ENCODE measurements at places on chromosomes 16 and 17.

GRCh38 chr16:74261068-74261467 is 35.5 kb upstream of the PSMD7 start:
- DNase-seq = no peak

DNA sequence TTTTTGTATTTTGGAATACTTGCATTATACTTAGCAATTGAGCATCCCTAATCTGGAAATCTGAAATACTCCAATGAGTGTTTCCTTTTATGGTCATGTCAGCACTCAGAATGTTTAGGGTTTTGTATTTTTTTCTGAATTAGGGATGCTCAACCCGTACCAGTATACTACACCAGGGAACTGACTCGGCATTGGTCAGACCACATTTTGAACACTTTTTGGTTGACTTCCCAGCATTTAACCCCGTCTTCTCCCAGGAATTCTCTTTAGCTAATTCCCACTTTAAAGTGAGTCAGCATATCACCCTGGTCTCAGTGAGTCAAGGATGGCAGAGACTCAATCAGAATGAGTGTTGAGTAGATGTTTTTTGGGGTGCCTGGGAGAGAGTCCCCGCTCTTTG is 177.9 kb downstream of the SPECC1 start:
- DNase-seq = no peak

GRCh38 chr16:69820926-69821541 is 58.9 kb downstream of the WWP2 start:
- no peak for DNase-seq

DNA sequence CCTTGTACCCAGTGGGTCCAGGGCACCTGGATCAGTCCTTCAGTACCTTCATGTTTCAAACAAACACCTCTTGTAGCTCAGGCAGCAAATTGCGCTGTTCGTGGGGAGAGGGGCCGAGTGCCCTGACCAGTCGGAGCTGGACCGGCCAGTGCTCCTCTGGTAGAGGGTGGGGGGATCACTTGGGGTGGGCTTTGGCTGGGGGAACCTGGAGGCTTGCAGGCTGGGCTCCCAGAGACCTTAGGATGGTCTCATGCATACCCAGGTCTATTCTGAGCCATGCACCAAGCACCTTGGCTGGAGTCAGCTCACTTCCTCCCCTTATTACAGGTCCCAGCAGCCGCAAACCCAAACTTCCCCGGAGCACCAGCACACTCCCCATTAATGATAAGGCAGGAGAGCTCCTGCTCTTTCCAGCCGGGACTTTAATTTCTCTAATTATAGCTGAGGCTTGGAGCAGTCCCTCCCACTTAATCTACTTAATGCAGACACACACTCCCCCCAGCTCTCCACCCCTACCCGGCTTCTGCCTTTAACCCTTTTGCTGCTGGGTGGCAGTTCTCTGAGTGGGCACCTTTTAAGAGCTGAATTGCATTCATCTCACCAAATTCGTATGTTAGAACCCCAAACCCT is 26.3 kb upstream of the MGAT5B start:
- no peak for DNase-seq

DNA sequence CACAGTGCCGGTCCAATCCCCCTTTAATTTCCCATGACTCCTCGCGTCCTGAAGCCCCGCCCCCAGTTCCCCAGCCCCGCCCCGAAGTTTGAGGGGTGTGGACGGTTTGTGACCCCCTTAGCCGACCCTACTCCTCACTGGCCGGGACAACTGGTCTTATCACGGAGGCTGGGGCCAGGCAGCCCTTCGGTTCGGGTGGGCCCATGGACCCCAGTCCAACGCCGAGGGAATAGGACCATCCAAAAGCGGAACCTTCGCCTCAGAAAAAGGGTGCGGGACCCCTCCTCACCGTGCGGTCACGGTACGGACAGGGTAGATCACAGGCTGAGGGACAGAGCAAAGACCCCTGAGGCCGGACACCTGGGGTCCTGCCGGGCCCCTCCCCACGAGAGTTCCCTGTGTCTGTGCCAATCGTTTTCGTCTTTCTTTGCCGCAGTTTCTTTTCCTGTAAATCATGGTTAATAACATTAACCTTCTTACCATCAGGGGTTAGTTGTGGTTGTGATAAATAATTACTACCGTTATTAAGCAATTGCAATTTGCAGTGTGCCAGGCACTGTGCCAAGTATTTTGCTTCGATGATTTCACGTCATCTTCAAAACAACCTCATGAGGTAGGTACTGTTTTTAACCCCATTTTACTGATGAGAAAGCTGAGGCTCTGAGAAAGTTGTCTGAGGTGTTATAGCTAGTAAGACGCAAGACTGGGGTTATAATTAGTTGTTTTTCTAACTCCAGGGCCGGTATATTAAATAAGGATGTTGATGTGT is 543 bp downstream of the TMUB2 start:
- peak; percentile 36 for DNase-seq

- no peak for DNase-seq
Observed at GRCh38 chr17:36856903-36857381, 80.3 kb upstream of the LHX1 start.

GRCh38 chr17:40068917-40069750 is 6.4 kb downstream of the THRA start:
- peak; percentile 49 for DNase-seq

GRCh38 chr16:84489131-84489530 is 15.3 kb downstream of the MEAK7 start:
- DNase-seq = no peak

DNA sequence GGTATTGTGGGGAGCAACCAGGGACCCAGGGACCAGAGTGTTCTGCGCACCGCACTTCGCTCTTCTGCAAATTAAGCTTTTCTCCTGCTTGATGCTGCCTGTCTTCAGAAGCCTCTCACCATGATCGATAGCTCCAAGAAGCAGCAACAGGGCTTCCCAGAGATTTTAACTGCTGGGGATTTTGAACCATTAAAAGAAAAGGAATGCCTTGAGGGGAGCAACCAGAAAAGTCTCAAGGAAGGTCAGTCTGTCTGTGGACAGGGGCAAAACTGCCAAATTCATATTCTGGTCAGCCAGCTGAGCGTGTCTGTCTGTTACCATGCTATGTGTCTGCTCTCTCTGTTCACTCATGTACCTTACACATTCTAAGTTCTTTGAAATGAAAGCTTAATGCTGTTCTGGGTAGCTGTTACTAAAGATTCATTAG is 115.7 kb downstream of the MRTFB start:
- DNase-seq = no peak

DNA sequence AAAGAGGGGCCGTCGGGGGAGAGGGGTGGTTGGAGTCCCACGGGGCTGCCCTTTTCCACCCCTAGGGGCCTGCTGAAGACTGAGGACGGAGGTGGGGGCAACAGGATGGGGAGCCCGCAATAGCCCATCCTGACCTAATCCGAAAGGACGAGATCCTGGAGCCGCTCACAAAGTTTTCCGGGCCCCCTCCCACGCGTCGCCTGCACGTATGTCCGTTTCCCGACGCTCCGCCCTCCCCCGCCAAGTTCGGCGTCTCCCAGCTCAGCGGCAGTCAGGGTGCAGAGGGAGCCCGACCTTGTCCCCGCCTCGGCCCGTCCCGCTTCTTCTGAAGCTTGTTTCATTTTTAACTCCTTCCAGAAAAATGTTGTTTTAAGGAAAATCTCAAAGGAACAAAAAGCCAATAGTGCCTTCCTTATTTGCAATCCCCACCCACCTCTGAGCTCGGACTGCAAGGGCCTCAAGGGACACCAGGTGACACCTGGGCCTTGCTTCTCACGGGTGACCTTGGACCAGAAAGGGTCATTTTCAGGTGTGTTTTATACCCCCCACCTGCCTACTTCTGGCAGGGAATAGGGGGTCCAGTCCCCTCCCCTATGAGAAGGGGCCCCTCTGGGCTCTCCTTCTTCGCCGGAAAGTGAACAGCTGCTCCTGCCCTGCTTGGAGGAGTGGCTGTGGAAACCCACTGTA is 3.4 kb upstream of the ZNF423 start:
- DNase-seq = no peak

- DNase-seq = no peak
Observed at GRCh38 chr17:79617304-79617703, 6.5 kb upstream of the RBFOX3 start.

DNA sequence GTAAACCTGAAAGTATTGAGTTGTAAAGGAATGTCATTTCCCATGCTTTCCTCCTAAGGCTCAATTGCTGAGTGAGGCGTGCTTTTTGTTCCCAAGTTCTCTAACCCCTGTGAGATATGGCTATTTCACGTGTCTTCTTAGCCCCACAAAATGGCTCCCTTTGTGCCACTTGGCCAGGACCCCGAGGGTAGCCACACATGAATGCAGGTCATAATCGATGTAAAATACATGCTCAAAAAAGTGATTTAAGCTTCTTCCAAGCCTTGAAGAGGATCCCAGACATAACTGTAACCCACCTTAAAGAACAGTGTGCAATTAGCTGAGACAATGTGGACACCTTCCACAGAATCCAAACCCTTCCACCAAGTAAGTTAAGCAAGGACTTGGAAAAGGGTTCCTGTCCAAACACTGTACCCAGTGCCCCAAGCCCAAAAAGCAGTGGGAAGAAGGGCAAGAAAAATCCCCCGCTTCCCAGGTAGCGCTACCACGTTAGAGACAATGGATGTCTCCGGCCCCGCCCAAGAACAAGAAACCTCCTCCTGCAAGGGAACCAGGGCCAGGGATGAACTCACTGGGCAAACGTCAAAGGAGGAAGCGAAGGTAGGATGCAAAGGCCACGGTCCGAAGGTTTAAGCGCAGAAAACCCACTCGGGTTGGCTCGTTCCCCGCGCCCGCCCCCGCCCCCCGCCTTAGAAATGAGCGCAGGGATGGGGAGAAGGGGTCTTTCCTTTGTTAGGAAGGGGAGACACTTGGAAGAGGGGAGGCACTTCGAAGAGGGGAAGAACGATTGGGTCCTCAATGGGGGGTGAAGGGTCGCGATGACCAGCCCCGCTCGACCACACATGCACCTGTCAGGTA is 1.2 kb downstream of the JPT1 start:
- DNase-seq = no peak

- DNase-seq = peak; percentile 40
Observed at GRCh38 chr17:74354123-74354522, 7.5 kb downstream of the BTBD17 start.

- DNase-seq = no peak
Observed at GRCh38 chr16:24731722-24732419, 2.4 kb downstream of the TNRC6A start.

Measured in effector memory CD4-positive, alpha-beta T cell (primary cell).